Left cardiac atrium (tissue), 4 donors: ENCODE measurements at places on chromosomes 7 and 10. TPM values are rescaled to one million over a fixed set of nuclear protein-coding genes. Genes with fewer than 3 reads are reported as not detected.

The SAP25 gene
- 0.58 TPM for total RNA-seq

The OR2A42 gene
- not detected for total RNA-seq

DNA sequence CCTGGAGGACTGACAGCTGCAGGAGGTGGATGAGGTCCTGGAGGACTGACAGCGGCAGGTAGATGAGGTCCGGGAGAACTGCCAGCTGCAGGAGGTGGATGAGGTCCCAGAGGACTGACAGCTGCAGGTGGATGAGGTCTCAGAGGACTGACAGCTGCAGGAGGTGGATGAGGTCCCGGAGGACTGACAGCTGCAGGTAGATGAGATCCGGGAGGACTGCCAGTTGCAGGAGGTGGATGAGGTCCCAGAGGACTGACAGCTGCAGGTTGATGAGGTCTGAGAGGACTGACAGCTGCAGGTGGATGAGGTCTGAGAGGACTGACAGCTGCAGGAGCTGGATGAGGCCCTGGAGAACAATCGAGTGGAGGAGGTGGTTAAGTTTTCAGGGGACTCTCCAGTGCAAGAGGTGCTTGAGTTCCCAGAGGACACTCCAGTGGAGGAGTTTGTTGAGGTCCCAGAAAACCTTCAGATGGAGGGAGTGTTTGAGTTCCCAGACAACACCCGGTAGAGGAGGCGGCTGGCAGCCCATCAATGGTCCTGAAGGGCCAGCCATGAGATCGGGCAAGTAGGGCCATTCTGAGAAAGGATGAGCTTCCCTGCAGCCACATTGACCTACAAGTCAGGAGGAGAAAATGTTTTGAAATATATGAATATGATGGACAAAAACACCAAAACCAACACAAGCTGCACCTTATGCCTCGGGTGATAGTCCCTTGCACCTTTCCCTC, 4.7 kb upstream of the EIF5AL1 start:
- no peak for DNase-seq

DNA sequence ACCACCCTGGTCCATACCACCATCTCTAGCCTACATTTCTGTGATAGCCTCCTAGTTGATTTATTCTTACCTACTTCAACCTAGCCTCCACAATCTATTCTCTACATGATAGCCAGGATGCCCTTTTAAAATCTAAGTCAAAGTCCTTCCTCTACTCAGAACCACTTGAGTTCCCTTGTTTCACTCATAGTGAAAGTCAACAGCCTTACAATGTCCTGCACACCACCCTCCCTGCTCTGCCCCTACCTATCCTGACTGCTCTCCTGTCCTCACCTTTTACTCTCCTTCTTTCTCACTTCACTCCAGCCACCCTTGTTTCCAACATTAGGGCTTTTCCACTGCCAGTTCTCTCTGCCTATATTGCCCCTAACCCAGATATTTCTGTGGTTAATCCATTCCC, 146.7 kb downstream of the GRM3 start:
- DNase-seq, result no peak

DNA sequence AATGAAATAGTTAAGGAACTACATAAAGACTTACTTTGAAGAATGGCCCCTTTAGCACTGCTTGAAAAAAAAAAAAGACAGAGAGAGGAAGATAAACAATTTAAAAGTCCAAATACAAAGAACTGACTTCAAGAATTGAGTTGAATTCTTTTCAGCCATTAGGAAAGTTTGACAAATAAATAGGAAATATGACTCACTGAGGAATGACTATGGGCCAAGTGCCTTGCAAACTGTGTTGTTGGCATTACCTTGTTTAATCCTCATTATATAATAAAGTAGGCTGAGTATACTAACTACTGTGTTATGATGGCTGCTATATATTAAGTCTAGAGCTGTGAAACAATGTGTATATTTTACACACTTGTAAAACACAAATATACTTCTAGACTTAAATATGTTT, 151.1 kb downstream of the ELMO1 start:
- DNase-seq, result no peak

The LRRC4 gene
- 8.3 TPM for total RNA-seq

DNA sequence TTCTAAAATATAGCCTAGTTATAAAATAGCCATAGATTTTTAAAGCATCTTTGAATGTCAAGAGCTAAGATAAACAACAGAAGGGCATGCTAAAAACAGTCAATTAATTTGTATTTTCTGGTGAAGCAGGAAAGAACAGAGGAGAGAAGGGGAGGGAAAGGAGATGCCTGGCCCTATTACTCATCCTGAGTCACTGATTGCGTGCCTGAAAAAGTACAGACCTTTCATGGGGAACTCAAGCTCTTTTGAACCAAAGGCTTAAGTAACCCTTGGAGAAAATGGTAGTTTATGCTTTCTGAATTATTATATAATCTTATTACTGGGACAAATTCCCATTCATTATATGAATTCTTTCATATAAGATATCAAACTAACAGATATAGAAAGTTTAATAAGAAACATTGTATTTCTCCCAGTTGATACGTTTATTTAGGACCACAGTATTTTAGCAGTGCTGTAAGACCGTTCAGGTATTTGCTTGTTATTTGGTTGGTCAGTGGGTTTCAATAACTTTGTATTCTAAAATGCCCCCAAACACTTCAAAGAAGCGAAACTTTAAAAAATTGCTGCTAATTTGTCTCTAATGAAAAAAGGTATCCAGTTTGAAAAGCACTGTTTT, 151.3 kb downstream of the HGF start:
- no peak for DNase-seq

DNA sequence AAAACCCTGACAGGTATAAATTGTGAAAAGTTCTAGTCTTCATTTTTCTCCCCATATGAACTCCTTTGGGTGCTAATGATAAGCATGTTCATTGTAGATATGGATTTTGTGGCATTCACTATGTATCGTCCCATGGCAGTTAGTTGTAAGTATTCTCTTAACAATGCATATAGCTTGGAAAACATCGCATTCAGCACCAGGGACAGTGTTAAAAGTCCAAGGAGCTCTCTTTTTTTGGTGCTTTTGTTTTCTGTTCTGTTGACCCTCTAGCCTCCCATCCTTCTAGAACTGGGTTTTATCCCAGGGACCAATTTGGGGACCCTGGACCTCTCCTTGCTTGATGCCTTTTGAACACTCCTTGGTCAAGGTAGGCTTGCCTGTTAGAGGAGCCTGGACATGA, 37.7 kb downstream of the INSYN2A start:
- no peak for DNase-seq
